ENCODE measurements at places on chromosomes 2 and 18. TPM values are rescaled to one million over a fixed set of nuclear protein-coding genes. Genes with fewer than 3 reads are reported as not detected.

DNA sequence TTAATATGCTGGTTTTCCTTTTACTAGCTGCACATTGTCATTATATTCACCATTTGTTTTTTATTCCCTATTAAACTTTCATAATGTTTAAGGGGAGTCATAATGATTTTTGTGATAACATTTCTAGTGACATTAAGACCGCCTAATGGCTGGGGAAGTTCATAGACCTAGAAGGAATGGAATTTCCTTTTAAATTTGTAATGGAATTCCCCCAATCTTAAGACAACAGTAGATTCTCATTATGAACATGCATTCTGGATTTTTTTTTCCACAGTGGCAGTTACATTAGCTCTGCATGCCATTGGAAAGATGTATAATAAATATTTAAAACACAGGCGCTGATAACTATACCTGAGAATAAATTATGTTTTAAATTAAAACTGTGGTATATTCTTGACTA, 8.4 kb downstream of the YPEL5 start:
- DNase-seq, result no peak

GRCh38 chr18:10319914-10320600, 134.4 kb upstream of the APCDD1 start:
- no peak for DNase-seq

- peak; percentile 66 for DNase-seq
Measured at GRCh38 chr18:75727456-75727855, 300.0 kb upstream of the SMIM21 start.

GRCh38 chr2:150769421-150769820, 282.0 kb upstream of the RND3 start:
- DNase-seq, result no peak

- no peak for DNase-seq
Measured at GRCh38 chr2:16774091-16774490, 108.5 kb upstream of the CYRIA start.

DNA sequence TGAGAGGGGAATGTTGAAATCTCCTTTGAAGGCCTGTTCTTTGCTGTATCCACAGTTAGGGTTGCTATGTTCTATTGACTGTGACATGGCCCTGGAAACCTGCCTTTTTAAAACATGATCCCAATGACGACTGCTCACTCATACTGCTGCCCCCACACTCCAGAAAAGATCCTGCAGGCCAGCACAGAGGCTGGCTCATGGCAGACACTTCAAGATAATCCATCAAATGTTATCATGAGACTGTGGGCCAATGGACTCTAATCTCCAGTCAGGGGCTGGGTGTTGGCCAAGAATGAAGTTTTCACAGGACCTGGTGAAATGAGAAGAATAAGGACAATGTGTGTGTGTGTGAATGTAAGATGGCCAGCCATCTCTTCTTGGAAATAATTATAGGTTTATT, 59.0 kb upstream of the THOC1 start:
- no peak for DNase-seq

DNA sequence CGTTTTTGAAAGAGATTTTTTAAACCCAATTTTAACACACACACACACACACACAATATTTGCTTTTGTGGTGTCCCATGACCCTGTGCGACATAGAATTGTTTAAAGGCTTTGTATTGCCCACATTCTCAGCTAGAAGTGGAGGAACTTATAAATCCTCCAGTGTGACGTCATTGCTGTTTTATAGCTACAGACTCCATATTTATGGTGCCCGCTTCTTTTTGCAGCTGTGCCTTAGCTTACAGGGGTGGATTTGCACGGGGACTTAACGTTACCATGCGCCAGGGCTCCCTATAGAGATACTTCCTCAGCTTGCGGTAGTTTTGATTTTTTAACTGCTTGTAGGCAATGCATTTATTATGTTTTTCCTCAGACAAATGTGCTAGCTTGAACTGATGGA, 101.9 kb upstream of the SMIM21 start:
- no peak for DNase-seq

GRCh38 chr18:25456334-25457010, 104.5 kb upstream of the ZNF521 start:
- DNase-seq, result no peak

- DNase-seq, result peak; percentile 82
Measured at GRCh38 chr2:223993634-223994232, 36.5 kb downstream of the MRPL44 start.

DNA sequence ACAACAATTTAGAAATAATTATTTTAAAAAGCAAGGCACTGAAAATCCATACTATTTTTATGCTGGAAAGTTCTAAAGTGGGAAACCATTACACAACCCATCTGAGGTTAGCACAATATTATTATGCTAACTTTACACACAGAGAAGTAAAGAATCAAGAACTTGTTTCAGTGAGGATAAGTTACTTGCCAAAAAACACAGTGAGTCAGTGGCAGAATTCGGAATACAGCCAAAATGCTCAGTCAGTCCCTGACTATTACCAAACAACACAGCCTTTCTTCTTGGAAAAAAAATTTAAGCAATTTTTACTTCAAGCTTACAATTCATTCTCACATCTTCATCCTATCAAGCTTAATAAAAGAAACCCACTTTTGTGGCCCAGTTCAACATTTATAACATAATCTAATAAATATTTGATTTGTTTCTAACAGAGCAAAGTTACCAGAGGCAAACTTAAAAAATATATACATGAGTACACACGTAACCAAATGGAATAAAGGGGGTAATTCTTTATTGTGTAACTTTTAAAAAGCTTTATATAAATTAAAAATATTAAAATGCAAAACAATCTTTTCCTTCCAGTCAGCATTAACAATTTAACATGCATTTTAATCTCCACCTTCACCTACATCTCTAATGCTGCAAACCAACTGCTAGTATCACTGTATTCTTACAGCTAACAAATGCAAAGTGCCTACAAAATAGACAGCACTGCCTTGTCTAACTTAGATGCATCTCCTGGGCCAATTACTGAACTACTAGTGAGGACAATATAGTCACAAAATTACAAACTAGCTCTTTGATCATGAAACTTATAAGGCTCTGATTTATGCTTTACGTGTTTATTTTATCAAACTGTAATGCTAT, 55.2 kb downstream of the CCDC88A start:
- no peak for DNase-seq

GRCh38 chr2:104599787-104600510, 254.0 kb upstream of the POU3F3 start:
- no peak for DNase-seq

- no peak for DNase-seq
Measured at GRCh38 chr2:180751306-180751920, 229.0 kb upstream of the UBE2E3 start.

DNA sequence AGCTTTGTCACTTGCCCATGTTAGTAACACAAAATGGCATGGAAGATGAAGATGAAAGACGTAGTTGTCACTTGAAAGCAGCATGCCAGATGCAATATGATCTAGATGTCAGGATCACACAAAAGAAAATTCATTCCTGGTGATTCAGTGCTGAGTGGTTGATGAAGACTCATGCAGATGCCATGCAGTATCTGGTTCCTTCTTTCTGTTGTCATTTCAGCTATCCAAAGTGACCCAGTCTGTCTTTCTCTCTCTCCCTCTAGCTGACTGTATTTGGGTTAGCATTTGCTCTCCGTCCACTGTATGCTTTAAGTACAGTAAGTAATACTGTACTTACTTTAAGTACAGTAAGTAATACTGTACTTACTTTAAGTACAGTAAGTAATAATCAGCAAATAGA, 50.4 kb downstream of the TTN start:
- DNase-seq, result no peak

Gene CYS1
- not detected for total RNA-seq

Gene CCDC74A
- 7.1 TPM for total RNA-seq
